Activated T-helper 2 cell treated with anti-CD3 and anti-CD28 coated beads, Interferon-gamma antibody, Interleukin-2, Interleukin-4, amounts not matched to agents 10 μg/mL and 5 μg/mL and 100 μg/mL, durations not matched to agents 14 hours and 24 hours and 36 hours (primary cell): ENCODE measurements at places on chromosomes 11 and 22. TPM values are rescaled to one million over a fixed set of nuclear protein-coding genes. Genes with fewer than 3 reads are reported as not detected.

- H3K4me3 ChIP-seq: no peak overlapping the region
- no peaks in the 10 kb centered on the region for H3K36me3 ChIP-seq
- no peak overlapping the region for H3K27ac ChIP-seq
- no peaks in the 10 kb centered on the region for H3K27me3 ChIP-seq
Observed at GRCh38 chr22:33275073-33275443, 216.9 kb upstream of the SYN3 start.

DNA sequence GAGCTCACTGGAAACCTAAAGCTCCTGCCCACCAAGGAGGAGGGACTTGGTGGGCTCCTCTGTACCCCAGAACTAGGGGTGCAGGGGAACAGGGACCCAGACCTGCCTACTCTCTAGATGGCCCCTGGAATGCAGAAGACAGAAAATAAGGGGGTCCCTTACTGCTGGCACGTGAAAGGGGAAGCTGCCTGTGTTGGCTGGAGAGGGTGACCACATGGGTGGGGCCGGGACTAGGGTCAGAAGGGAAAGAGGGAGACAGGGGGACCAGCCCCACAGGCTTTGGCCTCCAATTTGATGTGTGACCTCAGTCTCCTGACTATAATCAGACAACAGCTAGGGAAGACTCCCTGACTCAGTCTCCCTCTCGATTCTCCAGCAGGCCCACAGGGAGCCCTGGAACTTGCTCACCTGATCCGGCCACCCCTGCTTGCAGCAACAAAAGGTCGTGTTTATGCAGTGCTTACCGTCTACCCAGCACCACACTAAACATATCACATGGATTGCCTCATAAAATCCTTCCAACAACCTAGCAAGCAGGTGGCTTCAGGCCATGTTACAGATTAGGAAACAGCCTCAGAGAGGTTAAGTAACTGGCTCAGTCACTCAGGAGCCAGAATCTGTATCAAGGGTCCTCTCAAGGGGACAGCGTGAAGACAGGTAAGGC lies 10.2 kb downstream of the ARAP1 start:
- peaks cover 41% of the 10 kb centered on the region for H3K4me1 ChIP-seq
- H3K36me3 ChIP-seq: peaks cover 6% of the 10 kb centered on the region
- H3K27ac ChIP-seq: peak overlapping the region; percentile 53

Gene SLC6A5
- total RNA-seq: not detected in 2 replicates

DNA sequence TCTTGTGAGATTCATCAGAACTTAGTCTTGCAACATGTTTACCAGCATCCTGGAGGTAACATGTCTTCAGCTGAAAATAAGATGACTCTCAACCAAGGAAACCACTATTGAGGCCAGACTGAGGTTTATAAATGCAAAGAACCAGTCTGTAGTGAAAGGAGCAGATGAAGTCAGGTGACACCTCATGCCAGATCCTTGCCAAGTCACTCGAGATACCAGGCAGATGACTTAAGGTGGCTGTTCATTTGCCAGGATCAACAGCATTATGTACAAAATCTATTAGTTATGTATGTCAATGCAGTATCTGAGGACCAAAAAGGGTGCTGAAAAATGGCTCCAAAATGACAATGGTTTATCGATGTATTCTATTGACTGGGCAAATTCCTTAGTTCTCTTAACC lies 100.0 kb upstream of the SOX6 start:
- H3K27me3 ChIP-seq: no peaks in the 10 kb centered on the region
- DNase-seq: no peak
- no peak overlapping the region for H3K27ac ChIP-seq
- no peaks in the 10 kb centered on the region for H3K36me3 ChIP-seq

DNA sequence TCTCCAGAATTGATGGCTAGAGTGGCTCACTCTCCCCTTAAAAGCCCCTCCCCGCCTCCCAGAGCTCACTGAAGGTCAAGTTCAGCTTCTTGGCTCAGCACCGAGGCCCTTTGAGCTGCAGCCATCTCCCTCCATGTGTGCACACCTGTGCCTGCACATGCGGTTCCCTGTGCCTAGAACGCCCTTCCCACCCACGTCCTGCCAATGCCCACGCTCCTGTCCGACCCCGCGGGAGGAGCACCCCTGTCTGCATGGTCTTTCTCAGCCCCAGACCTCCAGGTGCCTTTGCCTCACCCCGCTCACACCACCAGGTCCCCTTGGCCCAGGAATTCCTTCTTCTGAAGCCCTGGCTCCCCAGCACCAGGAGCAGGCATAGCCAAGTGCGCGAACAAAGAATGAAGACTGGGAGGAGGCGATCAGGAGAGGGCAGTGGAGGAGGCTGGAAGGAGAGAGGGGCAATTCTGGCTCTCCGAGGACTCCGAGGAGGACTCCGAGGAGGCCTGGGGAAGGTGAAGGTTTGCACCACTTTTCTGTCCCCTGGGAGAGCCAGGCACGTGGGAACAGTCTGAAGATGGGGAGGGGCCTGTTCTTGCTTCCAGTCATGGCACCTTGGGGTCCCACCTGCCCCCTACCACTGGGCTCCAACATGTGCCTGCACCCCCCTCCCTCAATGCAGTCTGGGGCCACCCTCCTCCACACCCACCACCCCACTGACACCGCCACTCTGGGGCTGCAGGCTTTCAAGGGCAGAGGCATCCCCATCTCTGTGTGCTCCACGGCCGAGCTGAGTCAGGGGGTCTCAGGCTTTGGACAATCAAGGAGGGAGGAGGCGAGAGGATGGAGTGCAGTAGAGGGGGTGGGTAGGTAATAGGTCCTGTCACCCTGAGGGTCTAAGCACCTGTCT lies 17.7 kb downstream of the IGF2 start:
- no peak overlapping the region for H3K27ac ChIP-seq
- H3K4me3 ChIP-seq: no peak overlapping the region
- H3K27me3 ChIP-seq: peaks cover 17% of the 10 kb centered on the region
